Mucosa of gallbladder (tissue), 1 donor: ENCODE measurements at places on chromosomes 11 and 22. TPM values are rescaled to one million over a fixed set of nuclear protein-coding genes. Genes with fewer than 3 reads are reported as not detected.
A peak's percentile ranks its signal among the peaks of the same experiment; 100 is the strongest.

DNA sequence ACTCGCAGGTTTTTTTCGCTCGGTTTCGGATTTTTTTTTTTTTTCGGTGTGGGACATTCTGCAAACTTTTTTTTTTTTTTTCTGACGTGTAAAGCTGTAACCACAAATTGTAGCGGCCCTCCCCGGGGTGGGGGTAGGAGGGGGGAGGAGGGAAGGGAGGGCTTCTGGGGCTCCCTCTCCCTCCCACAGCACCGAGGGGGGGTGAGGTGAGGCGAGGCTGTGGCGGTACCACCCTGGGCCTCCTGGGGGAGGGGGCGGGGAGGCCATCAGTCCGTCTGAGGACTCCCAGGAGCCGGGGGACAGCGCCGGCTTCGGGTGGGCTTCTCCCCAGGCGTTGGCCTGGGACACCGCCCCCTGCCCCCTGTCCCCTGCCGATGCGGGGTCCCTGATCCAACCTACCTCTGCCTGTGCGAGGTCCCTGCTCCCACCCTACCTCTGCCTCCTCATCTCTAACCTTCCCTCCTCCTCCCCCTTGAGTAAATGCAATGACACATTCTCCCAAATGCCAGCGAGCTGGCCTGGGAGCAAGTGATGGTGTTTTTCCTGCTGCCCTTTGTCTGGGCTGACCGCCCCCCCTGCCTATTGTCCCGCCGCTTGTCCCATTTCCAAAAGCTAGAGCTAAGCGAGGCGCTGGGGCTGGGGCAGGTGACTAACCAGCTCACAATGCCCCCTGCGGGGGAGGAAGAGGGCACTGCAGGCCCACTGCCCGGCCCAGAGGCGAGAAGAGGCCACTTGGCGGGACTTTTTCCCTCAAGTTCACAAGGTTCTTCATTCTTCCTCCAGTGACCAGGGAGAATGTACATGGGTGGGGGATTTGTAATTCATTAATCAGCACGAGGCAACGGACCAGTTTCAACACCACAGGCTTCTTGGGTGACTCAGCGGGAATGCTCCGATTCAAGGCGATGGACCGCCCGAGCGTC lies 511 bp upstream of the CLCF1 start:
- peak; percentile 81 for DNase-seq

DNA sequence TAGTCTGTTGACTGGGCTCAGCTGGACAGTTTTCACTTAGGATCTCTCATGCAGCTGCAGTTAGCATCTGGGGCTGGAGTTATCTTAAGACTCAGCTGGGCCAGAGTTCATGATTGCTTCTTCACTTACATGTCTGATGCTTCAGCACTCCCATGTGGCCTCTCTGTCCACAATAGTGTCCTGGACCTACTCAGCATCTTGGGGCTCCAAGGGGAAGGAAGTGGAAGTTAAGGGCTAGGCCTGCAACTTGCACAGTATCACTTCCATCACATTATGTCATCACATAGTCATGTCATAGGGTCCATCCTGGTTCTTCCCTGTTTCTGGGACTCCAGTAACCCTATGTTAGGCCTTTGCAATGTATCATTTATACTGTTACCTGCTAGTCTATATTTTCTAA lies 115.9 kb downstream of the C11orf65 start:
- no peak for DNase-seq

GRCh38 chr11:11978098-11978637 lies 30.3 kb downstream of the DKK3 start:
- DNase-seq: no peak

DNA sequence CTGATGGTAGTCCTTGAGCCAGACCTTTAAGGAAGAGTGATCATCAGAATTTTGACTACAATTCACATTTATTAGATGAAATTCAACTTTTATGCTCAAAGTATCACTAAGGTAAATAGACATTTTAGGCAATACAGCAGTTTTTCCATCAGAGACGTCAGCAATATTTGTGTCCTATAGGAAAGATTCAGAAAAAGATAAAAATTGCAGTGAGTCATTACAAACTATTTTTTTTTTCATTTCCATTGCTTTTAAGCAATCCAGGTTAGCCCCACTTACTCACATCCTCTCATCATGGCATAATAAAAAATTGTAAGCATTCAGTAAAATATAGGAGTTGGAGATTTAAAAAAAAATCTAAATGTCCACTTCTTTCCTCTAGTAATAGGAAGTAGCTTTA lies 46.9 kb downstream of the MSANTD4 start:
- DNase-seq: no peak

- DNase-seq: no peak
Observed at GRCh38 chr22:36680038-36680437, 23.5 kb downstream of the CACNG2 start.

GRCh38 chr11:89498845-89499448 lies 7.8 kb upstream of the NOX4 start:
- DNase-seq: no peak

- DNase-seq: no peak
Observed at GRCh38 chr11:117823294-117823945, 1.1 kb downstream of the FXYD2 start.

GRCh38 chr11:108307751-108308150 lies 84.9 kb downstream of the ATM start:
- DNase-seq: no peak

USP2 gene
- 7.3 TPM for total RNA-seq

SPDYC gene
- not detected for total RNA-seq

GRCh38 chr11:102577182-102577581 lies 46.6 kb upstream of the MMP7 start:
- DNase-seq: no peak

MYEOV gene
- 0.72 TPM for total RNA-seq

GRCh38 chr11:109071712-109072524 lies 350.1 kb upstream of the C11orf87 start:
- no peak for DNase-seq

DNA sequence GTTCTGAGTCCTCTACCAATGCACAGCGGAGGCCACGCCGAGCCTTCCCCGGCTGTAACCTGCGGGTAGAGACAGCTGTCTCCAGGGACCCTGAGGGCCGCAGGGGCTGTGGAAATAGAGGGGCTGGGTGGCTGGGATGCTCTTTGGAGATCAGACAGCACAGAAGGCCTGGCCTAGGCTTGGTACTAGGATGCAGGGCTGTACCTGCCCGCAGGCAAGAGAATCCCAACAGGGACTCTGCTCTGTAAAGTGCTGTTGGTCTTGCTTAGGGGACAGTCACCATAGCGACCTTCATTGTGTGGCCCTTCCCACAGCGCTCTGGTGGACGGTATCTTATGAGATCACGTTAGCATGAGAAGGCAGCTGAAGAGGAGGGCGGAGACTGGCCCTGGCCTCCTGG lies 11.3 kb upstream of the KCNJ5 start:
- DNase-seq: no peak

- no peak for DNase-seq
Observed at GRCh38 chr22:27987557-27987956, 68.5 kb upstream of the PITPNB start.

- no peak for DNase-seq
Observed at GRCh38 chr11:119844808-119845207, 115.8 kb upstream of the NECTIN1 start.

TRIM49 gene
- total RNA-seq: not detected
